Heart right ventricle (tissue), 16 donors: ENCODE measurements at places on chromosomes 7 and 10. TPM values are rescaled to one million over a fixed set of nuclear protein-coding genes. Genes with fewer than 3 reads are reported as not detected.

GRCh38 chr10:118148247-118148646 lies 101.5 kb upstream of the RAB11FIP2 start:
- no peak for DNase-seq

GRCh38 chr10:28783087-28783486 lies 105.8 kb downstream of the BAMBI start:
- no peak for DNase-seq

DNA sequence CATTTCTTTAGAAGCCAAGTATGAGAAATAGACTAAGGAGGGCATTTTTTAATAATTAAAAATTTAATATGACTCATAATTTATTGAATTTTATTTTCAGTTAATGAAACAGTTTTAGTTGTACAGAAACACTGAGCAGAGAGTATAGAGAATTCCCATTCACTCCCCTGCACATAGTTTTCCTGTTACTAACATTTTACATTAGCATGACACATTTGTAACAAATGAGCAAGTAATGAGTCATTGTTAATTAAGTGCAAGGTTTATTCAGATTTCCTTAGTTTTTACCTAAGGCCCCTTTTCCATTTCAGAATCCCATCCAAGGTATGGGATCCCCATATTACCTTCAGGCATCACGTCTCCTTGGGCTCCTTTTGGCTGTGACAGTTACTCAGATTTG lies 271.5 kb upstream of the FZD8 start:
- DNase-seq = no peak

GRCh38 chr10:124898471-124898870 lies 43.5 kb upstream of the ZRANB1 start:
- no peak for DNase-seq

GRCh38 chr7:92797693-92798092 lies 38.7 kb downstream of the CDK6 start:
- peak; percentile 48 for DNase-seq

GRCh38 chr10:113948048-113948447 lies 93.6 kb downstream of the NHLRC2 start:
- DNase-seq = no peak

- no peak for DNase-seq
Observed at GRCh38 chr7:24786306-24786705, 29.0 kb upstream of the GSDME start.

GRCh38 chr10:1381339-1381738 lies 325.2 kb downstream of the WDR37 start:
- DNase-seq = no peak

- no peak for DNase-seq
Observed at GRCh38 chr10:8499312-8499711, 444.8 kb downstream of the GATA3 start.

- no peak for DNase-seq
Observed at GRCh38 chr10:49151025-49151445, 17.2 kb upstream of the FAM170B start.

- DNase-seq = no peak
Observed at GRCh38 chr7:32161708-32162107, 91.5 kb upstream of the PDE1C start.

- DNase-seq = no peak
Observed at GRCh38 chr10:49426490-49427360, 30.8 kb upstream of the DRGX start.

DNA sequence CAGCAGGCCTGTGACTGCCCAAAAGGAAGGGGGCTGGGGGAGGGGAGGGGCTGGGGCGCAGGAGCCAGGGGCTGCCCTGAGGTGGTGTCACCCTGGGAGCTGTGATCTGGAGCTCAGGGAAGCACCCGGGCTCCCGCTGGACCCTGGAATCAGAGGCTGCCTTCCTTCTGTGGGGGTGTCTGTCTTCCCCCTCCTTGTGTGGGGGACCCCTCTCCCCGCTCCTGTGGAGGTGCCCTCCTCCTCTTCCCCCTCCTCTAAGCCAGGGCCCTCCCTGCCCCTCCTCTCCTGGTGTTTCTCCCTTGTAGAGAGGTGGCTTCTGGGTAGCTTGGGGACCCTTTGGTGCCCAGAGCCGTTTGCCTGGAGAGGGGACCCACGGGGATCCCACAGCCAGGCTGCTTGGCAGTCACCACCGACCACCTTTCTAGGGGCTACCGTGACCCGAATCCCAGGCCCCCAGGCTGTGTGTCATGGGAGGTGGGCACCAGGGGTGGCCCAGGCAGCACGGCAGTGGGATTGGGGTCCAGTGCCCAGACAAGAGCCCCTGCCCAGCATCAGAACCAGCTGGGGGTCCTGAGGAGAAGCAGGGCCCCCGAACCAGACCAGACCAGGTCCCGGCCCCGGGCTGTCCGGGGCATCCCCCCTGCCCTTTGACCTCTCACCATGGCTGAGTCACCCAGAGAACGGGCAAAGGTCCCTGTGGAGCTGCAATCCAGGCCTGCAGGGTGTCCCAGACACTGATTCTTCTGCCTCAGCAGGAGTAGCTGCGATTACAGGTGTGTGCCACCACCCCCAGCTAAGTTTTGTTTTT lies 741 bp downstream of the PRAP1 start:
- no peak for DNase-seq

DNA sequence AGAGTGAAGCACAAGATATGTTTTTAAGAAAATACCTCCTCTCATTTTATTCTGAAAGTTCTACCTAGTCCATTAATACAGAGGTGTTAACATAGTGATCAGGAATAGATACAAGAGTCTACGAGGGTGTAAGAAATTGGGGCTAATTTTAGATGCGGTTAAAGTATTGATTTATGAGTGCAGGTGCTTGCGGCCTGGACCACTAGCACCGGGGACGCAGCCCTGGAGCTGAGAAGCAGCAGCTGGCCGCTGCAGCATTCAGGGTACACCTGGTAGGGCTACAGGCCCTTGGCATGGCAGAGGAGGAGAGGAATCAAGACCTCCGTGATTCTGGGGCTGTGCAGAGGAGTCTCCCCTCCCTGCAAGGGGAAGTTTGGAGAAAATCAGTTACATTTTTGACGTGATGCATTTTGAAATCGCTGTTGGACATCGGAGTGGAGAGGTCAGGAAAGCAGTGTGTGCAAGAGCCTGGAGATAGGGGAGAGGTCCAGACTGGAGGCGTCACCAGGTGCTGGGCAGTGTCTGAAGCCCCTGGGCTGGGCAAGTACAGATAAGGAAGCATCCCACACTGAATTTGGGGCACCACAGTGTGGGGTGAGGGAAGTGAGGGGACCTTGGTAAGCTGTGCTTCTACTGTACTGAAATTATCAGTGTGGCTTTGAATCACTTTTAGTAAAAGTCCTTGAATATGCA lies 112.3 kb downstream of the VWC2 start:
- DNase-seq = no peak

DNA sequence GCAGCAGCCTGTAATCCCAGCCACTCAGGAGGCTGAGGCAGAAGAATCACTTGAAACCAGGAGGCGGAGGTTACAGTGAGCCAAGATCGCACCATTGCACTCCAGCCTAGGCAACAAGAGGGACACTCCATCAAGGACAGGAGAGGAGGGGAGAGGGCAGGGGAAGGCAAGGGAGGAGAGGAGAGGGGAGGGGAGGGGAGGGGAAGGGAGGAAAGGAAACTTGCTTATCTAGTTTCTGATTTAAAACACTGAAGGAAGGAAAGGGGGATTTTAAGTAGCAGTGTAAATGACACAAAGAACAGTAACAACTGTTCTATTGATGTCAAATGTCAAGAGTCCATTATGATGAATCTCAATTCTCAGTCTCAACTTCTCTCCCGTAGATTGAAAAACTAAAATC lies 43.7 kb downstream of the SRPK2 start:
- DNase-seq = no peak

- DNase-seq = no peak
Observed at GRCh38 chr7:51456-52068, 140.8 kb upstream of the FAM20C start.

DNA sequence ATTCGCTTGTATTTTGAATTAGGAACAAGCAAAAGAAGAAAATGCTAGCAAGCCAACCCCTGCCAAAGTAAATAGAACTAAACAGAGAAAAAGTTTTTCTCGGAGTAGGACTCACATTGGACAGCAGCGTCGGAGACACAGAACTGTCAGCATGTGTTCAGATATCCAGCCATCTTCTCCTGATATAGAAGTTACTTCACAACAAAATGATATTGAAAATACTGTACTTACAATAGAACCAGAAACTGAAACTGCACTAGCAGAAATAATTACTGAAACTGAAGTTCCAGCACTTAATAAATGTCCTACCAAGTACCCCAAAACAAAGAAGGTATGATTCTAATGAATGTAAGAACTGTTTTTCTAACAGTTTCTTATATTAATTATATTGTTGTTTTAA lies 87.9 kb downstream of the KMT2E start:
- DNase-seq = no peak

GRCh38 chr7:133550145-133550544 lies 297.3 kb downstream of the EXOC4 start:
- DNase-seq = no peak

DNA sequence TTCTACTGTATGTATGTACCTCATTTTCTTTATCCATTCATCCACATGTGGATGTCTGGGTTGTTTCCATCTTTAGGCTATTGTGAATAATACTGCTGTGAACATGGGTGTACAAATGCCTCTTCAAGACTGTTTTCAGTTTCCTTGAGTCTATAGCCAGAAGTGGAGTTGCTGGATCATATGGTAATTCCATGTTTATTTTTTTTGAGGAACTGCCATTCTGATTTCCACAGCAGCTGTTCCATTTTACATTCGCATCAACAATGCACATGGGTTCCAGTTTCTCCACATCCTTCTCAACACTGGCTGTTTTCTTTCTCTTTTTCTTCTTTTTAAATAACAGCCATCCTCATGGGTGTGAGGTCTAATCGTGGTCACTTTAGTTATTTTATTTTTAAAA lies 69.9 kb upstream of the CTBP2 start:
- DNase-seq = no peak

DNA sequence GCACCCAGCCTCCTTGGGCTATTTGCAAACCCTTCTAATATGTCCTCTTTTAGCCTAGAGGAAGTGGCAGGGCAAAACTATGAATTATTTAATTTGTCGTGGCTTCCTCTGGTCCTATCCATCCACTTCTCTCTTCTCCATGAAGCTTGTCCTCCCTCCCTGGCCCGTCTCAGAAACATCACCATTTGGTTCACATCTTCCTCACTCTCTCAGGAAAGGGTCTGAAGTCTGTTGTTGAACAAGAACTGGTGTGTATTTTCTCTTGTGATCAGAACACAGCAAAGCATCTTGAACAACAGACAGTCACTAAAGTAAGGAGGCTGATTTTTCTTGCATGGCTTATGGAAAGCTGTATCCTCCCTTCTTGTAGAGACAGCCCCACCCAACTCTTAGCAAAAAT lies 550.1 kb upstream of the NRP1 start:
- no peak for DNase-seq

DNA sequence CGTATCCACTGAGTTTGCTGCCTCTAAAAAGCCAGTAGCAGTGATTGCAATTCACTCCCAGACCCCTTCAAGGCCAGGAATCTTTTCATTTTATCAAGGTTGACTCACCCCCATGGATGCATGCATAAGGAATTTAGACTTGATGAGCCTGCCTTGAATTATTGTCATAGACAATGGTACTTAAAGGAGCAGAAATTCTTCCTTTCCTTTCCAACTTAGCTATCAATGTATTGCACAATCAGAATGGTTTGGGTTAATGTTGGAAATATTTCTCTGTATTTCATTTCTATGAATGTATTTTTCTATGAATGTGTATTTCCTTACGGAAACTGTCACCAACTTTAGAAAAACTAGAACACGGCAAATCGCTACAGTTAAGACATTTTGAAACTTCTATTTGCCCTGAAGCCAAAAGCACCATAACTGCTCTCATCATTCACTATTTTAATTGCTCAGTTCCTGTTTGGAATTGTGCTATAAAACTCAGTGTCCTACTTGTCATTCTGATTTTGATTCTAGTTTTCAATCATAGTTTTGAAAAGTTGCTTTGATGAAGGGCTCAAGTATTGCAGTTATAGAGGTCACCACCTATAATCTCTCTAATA lies 355.7 kb upstream of the AKR1E2 start:
- no peak for DNase-seq

GRCh38 chr7:26553582-26553981 lies 261.9 kb downstream of the SNX10 start:
- no peak for DNase-seq

The ANKRD30A gene
- total RNA-seq = not detected

The PPP1R9A gene
- 26.7 TPM for total RNA-seq

The ZNF735 gene
- not detected for total RNA-seq

The GRM8 gene
- total RNA-seq = 0.13 TPM

The PIK3AP1 gene
- 4.4 TPM for total RNA-seq

The CXCL12 gene
- total RNA-seq = 275 TPM

The FAM180A gene
- total RNA-seq = 47.6 TPM

The IDI1 gene
- total RNA-seq = 21.9 TPM

The PPP1R17 gene
- not detected for total RNA-seq

The CHN2 gene
- total RNA-seq = 38.5 TPM

The HTR7 gene
- 0.24 TPM for total RNA-seq

The GRM3 gene
- total RNA-seq = 0.15 TPM

The TMEM196 gene
- total RNA-seq = not detected

The PDE1C gene
- 217 TPM for total RNA-seq

The NDUFB8 gene
- total RNA-seq = 406 TPM

The DGKB gene
- 1.0 TPM for total RNA-seq

The ADAM12 gene
- total RNA-seq = 2.2 TPM
